Activated naive CD8-positive, alpha-beta T cell treated with anti-CD3 and anti-CD28 coated beads for 36 hours (primary cell): ENCODE measurements at places on chromosomes 2 and 18.
A peak's percentile ranks its signal among the peaks of the same experiment; 100 is the strongest.

DNA sequence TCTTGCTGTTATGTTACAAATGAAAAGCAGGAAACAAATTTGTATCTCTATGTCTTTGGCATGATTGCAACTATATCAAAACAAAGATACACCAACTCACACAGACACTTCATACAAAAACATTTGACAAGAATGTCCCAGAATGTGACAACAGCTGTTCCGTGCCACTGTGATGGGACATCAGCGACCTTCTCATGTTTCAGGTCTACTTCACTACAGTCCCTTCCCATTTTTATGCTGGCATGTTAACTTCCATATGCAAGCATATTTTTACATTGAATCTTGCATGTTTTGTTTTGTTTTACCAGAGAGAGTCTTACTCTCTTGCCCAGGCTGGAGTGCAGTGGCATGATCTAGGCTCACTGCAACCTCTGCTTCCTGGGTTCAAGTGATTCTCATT, 71.2 kb downstream of the STK25 start:
- DNase-seq, result no peak

GRCh38 chr18:58674863-58675472, 3.7 kb downstream of the MALT1 start:
- DNase-seq, result no peak

GRCh38 chr2:131014141-131014540, 79.1 kb downstream of the FAM168B start:
- no peak for DNase-seq

- DNase-seq, result no peak
Measured at GRCh38 chr18:58937071-58937886, 72.6 kb downstream of the ZNF532 start.

- DNase-seq, result peak; percentile 65
Measured at GRCh38 chr2:195533771-195534642, 123.0 kb upstream of the SLC39A10 start.

GRCh38 chr2:14239605-14240004, 392.9 kb upstream of the LRATD1 start:
- no peak for DNase-seq

GRCh38 chr2:199136681-199137080, 321.1 kb downstream of the SATB2 start:
- no peak for DNase-seq

DNA sequence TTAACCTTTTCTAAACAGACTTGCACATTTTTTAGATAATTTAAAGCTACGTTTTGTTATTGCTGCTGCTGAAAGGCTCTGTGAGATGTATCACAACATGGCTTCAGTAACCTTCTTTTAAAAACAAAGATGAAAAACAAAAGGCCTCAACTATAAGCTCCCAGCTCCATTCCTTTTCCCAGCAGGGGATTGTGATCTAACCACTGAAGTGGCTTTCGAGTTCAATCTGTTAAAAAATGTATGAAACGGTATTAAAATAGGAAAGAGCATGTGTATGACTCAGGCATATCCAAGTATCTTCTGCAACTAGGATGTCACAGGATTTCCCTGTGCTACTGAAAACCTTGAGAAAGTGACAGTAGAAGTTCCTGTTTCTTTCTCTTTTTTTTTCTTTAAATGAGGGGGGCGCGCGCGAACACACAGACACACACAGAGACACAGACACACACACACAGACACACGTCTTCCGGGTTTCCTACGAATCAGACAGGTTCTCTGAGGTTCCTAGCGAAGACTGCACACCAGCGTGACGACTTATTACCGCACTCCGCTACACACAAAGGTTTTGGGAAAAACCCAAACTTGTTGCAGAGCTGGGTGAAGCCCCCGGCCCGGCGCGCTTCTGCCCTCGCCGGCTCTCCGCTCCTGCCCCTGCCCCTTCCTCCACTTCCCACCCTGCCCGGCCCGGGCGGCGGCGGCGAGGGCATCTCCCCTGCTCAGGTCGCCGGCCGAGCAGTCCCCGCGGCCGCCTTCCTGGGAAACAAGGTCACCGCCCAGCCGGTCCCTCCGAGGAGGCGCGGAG, 86.8 kb downstream of the RBMS1 start:
- DNase-seq, result peak; percentile 73

- no peak for DNase-seq
Measured at GRCh38 chr2:149679286-149679685, 91.7 kb upstream of the MMADHC start.

- no peak for DNase-seq
Measured at GRCh38 chr2:20403774-20404312, 43.0 kb upstream of the RHOB start.
